Stimulated activated CD8-positive, alpha-beta memory T cell treated with anti-CD3 and anti-CD28 coated beads, Interleukin-15, amount 100 ng/mL, for 1 hour (primary cell): ENCODE measurements at places on chromosomes 12 and 14.

- DNase-seq = no peak
Observed at GRCh38 chr14:59333668-59334067, 131.5 kb downstream of the GPR135 start.

DNA sequence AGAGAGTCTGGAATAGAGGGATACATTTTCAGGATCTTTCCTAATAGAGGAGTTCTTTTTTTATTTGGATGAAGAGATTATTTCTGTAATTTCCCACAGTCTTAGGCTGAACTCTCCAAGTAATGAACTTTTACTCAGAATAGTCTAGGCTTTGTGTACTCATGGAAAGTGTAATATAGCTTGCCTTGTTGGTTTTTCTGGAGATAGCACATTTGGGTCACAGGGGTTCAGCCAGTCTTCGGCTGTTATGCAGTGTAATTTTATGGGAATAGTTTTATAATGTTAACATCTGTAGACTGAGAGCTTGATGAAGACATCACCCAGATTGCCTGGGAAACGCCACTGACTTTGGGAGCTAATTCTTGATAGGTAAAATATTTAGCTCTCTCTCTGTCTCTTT is 450.8 kb downstream of the RAD51B start:
- no peak for DNase-seq

DNA sequence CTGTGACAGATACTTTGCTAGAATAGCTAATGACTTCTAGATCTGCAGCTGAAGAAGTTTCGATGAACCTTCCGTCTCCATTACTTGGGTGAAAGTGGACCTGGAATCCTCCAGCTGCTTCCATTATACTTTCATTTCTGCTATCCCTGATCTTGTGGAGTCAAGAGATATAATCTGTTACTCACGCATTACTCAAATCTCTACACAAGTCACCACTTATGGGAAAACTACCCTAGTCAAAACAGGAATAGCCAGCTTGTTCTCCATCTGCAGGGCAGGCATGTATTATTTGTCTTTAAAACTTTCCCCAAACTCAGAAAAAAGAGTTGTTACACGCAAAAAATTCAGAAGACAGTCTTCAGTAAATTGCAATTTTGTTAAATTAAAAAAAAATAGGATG is 2.8 kb upstream of the KTN1 start:
- no peak for DNase-seq

DNA sequence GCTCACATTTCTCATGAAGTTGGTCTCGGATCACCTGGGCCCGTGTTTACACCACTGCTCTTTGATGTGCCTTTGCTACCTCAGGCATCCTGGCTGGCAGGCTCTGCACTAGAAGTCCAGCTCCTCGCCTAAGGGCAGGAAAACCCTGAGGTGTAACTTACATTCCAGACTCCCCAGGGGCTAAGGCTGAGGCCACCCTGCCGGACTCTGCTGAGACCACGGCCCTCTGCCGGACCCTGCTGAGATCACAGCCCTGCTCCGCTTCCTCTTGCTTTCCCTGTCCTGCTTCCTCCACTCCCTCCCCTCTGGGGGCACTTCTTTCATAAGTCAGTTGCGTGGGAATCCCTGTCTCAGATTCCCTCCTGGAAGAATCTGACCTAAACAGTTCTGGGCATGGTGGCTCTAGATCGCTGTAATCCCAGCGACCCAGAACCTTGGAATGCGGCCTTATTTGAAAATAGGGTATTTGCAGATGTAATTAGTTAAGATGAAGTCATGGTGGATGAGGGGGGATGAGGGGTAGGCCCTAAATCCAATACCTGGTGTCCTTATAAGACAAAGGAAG is 17.2 kb downstream of the RILPL1 start:
- DNase-seq = no peak

DNA sequence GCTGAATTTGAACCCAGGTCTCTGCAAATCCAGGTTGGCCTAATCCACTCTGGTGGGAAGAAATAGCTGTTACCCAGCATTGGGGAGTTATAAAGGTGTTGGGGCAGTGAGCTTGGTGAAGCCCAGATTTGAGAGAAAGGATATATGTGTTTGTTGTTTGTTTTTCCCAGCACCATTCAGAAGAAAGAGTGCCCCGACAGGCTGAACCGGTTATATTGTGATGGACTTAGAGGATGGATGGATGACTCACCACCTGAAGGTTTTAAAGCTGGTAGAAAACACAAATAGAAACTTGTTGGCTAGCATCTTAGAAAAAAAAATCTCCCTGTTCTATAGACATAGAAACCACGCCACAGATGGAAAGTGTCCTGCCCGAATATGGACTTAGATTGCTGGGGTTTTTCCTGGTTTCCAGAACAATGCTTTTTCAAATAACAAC is 404.6 kb downstream of the MED13L start:
- DNase-seq = no peak

DNA sequence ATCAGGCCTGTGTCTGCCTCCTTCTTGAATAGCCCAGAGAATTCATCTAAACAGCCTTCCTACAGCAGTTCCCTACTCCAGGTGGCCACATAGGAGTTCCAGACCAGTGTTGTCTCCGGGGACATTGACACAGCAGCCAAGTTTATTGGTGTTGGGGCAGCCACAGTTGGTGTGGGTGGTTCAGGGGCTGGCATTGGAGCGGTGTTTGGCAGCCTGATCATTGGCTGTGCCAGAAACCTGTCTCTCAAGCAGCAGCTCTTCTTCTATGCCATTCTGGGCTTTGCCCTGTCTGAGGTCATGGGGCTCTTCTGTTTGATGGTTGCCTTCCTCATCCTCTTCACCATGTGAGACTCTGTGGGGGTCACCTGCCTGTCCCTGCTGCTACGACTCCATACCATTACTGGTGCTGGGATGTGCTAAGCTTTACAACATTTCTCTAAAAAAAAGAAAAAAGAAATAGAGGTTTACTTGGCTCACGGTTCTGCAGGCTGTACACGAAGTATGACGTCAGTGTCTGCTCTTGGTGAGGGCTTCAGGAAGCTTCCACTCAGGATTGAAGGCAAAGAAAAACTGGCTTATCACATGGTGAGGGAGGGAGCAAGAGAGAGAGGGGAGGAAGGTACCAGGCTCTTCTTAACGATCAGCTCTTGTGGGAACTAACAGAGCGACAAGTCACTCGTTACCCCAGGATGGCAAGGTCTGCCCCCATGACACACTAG is 57.5 kb downstream of the CHST11 start:
- DNase-seq = no peak

DNA sequence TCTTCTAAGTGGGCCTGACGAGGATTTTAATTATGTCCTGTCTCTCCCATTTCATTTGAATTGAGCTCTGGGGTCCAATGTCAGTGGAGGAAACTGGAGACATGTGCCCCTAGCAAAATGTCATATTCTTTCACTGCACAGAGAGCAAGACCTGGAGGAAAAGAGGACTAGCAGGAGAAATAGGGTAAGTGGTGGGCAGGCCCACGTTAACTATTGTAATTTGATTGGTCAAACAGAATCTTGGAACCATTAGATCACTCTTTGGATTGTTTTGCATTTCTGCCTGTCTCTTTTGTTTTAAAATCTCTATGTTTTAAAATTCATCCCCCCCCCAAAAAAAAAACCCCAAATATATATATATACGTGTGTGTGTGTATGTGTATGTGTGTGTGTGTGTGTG is 113.9 kb upstream of the PELI2 start:
- DNase-seq = no peak

DNA sequence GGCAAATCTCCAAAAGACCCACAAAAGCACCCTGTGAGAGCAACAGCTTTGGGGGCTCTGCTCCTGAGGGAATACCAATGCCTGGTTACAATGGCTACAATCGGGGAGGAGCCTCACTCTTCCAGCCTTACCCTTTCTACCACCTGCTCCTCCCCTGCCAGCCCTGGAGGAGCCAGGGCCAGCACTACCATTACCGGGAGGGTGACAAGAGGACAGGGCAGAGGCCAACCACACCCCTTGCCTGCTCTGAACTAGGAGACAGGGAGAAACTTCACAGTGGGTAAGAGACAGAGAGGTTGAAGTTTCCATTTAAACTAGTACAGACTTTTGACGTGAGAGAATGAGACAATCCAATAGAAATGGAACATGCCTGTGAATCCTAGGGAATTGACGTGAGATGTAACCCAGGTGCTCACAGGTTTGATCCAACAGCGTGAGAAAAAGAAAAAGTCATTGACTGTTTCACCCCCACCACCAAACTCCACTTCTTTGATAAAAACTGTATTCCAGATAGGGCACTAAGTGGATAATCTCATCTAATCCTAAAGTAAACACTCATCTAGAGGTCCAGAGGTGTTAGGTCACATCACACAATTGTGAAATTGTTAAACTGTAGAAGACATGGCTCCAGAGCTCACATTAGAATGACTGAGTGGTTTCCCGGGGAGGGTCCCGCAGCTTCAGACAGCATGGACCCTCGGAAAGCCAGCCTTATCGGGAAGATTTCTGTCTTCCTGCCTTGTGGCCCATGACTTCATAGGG is 8.4 kb upstream of the TC2N start:
- no peak for DNase-seq

DNA sequence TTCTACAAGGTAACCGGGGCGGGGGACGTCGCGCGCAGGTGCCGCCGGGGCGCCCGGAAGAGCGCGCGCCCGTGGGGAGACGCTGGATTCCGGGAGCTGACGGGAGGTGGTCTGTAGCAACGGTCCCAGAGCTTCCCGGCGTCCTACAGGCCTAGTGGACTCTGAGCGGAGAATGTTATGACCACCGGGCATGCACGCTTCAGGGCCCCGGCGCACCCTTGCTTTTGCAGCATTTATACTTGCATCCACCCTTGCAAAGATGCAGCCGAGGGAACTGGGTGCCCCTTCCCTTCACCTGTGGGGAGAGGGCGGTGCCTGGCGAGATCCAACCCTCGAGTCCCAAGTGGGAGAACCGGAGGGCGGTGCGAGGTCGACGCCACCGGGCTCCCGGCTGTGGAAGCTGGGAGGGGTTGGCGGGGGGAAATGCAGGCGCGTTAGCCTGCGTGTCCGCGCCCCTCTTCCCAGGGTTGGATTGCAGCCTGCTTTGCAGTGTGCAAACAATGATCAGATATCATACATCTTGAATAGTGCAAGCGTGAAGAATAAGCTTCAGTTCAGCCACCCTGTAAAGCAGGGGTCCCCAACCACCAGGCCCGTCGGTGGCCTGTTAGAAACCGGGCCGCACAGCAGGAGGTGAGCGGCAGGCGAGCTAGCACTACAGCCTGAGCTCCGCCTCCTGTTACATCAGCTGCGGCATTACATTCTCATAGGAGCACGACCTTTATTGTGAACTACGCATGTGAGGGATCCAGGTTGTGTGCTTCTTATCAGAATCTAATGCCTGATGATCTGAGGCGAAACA is 576 bp downstream of the ERP29 start:
- peak; percentile 19 for DNase-seq

DNA sequence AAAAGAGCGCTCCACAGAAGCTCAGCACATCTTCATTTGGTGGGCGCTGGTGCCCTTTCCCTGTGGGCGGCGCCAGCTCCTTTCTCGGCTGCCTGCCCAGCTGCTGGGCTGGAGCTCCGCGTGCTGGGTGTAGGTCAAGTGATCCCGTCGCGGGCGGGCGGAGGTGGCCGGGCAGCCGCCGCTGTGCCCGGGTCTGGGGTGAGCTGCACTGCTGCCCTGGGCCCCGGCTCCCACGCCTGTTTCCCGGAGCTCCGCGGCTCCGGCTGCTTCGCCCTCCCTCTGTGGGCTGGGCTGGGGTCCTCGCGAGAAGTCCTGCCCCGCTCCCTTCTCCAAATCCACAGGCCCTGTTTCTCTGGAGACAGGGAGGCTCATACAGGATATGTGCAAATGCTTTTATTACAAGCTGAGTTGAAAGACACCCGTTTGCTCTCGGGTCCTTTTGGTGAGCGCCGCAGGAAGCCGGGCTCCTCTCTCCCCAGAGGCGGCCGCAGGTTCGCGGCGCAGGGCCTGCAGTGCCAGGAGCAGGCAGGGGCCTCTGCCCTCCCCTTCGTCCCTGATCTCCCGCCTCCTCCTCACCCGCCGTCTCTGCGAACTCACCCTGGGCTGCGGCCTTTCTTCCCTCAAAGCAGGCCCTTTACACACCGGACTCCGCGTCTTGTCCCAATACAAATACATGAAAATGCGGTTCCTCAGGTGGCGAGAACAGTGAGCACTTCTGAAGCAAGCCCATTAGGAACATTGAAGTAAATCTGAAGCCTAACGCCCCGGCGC is 67.8 kb upstream of the CAPRIN2 start:
- no peak for DNase-seq

- no peak for DNase-seq
Observed at GRCh38 chr12:131862994-131863710, 31.3 kb upstream of the ULK1 start.

- no peak for DNase-seq
Observed at GRCh38 chr14:22955702-22956569, 954 bp downstream of the HAUS4 start.

DNA sequence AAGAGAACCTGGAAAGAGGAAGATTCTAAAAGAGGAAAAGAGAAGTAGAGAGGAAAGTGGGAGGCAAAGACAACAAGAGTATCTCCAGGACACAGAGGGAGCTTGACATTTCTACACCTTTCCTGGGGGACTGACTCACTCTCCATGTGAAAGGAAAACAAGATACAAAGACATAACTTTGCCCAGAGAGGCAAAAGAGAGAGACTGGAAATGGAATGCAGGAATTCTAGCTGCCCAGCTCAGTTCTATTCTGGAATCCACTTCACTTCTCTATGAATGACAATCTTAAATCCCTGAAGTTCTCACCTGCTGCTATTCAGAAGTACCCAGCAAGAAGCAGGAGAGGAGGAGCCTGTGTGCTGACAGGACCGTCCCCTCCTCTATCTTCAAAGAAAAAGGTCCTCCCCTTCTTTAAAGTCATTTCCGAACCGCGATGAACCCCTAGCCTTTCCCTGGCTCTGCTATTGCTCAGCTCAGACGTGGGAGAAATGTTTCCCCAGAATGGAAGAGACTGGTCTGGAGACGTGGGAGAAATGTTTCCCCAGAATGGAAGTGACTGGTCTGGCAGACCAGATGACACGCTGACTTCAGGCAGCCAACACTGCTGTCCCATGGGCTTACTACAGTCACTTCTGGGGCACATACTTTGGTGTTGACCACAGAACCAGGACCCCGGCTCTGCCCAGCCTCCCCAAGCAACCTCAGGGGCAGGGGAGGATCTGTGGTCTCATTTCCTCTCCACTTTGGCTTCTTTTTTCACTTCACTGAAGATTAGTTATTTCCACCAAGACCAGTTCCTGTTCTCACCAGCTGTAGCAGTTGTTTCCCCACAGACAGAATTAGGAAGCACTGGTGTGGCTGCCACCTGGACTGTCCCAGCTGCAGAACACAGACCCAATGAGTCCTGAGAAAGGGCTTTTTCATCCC is 8.3 kb downstream of the FMNL3 start:
- DNase-seq = no peak

DNA sequence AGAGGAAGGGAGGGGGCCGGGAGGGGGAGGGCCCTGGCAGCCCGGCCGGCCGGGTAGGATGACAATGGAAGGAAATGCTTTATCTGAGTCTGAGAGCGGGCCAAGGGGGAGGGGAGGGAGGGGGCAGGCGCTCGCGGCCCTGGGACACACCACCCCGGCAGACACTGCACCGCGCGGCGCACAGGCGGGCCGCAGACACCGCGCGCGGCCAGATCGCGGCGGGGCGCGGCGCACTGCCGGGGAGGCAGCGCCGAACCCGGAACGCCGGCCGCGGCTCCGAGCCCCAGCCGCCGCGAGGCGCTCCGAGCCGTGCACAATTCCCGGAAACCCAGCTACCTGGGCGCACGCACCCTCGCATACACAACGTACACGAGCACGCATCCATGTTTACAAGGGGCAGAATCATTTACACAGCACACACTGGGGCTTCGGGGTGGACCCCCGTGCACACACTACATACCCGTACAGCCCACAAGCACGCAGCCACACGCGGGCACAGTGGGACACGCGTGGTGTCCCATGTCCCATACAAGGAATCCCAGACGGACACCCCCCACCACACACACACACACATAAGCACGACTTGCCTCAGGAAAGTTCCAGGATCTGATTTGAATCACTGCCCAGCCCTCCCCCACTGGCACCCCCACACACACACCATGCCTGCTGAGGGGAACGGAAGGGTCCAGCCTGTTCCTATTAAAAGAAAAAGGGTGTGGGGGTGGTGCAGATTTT is at the start of gene HDAC7:
HDAC7 (minus strand) TSS at position 8 of the 735 bp plus-strand sequence. CDS start 118 bp downstream, outside the sequence.
- no peak for DNase-seq
